ENCODE measurements at places on chromosomes 2 and 18.

- H3K27me3 ChIP-seq = no peaks in the 10 kb centered on the region
- no peaks in the 10 kb centered on the region for H3K4me1 ChIP-seq
- peaks cover 11% of the 10 kb centered on the region for H3K36me3 ChIP-seq
- no peak for DNase-seq
- no peak overlapping the region for H3K27ac ChIP-seq
Measured at GRCh38 chr18:26386002-26386401, 159.8 kb downstream of the TAF4B start.

- H3K27ac ChIP-seq = no peak overlapping the region
- H3K27me3 ChIP-seq = peaks cover 23% of the 10 kb centered on the region
- H3K4me1 ChIP-seq = peaks cover 23% of the 10 kb centered on the region
- H3K36me3 ChIP-seq = no peaks in the 10 kb centered on the region
- no peak overlapping the region for H3K4me3 ChIP-seq
Measured at GRCh38 chr2:217160103-217160743, 300.4 kb upstream of the TNP1 start.

DNA sequence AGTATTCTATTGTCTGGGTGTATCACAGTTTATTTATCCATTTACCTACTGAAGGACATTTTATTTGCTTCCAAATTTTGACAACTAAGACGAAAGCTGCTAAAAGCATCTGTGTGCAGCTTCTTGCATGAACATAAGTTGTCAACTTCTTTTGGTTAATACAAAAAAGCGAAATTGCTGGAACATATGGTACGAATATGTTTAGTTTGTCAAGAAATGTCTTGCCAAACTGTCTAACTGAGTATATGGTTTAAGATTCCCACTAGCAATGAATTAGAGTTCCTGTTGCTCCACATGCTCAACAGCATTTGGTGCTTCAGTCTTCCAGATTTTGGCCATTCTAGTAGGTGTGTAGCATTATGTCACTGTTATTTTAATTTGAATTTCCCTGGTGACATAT lies 372.3 kb upstream of the NRXN1 start:
- no peaks in the 10 kb centered on the region for H3K36me3 ChIP-seq
- DNase-seq = no peak
- H3K4me3 ChIP-seq = no peak overlapping the region
- H3K27me3 ChIP-seq = no peaks in the 10 kb centered on the region
- H3K27ac ChIP-seq = no peak overlapping the region

DNA sequence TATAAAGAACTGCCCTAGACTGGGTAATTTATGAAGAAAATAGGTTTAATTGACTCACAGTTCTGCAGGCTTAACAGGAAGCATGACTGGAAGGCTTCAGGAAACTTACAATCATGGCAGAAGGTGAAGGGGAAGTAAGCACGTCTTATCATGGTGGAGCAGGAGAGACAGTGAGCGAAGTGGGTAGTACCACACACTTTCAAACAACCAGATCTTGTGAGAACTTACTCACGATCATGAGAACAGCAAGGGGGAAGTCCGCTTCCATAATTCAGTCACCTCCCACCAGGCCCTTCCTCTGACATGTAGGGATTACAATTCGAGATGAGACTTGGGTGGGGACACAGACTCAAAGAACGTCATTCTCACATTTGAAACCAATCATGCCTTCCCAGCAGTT lies 260.1 kb upstream of the FAM98A start:
- H3K4me1 ChIP-seq = no peaks in the 10 kb centered on the region
- no peak overlapping the region for H3K27ac ChIP-seq
- H3K36me3 ChIP-seq = no peaks in the 10 kb centered on the region
- no peaks in the 10 kb centered on the region for H3K27me3 ChIP-seq
- H3K4me3 ChIP-seq = no peak overlapping the region

DNA sequence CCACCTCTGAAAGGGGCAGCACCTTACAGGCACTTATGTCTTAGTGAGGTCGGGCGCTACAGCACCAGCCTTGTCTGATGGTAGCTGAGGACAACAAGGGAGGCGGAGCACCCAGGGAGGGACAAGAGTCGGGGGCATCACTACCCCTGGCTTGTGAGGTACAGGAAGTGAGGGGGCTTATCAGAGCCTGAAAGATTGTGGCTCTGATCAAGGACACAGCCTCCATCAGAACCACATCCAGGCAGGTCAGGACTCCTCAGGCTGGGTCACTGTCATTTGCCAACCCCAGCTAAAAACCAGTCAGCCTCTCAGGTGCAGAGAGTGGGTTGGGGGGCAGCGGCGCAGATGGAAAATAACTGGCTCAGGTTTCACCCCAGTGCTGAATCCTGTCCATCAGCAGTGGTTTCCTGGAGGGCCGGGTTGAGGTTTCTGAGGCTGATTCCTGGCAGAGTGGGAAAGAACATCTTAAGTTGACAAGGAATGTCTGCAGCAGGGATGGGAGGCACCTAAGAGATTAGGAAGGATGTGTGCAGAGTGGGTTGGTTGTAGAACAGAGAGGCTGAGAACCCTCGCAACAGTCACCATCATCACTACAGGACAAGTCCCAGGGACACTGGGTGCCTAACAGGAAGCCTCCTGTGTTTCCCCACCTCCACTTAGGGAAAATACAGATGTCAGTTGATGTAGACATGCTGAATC lies 45.3 kb downstream of the FBLN7 start:
- peak overlapping the region; percentile 93 for H3K27ac ChIP-seq
- H3K4me3 ChIP-seq = peak overlapping the region; percentile 80
- H3K36me3 ChIP-seq = peaks cover 36% of the 10 kb centered on the region
- DNase-seq = no peak
- H3K27me3 ChIP-seq = no peaks in the 10 kb centered on the region

DNA sequence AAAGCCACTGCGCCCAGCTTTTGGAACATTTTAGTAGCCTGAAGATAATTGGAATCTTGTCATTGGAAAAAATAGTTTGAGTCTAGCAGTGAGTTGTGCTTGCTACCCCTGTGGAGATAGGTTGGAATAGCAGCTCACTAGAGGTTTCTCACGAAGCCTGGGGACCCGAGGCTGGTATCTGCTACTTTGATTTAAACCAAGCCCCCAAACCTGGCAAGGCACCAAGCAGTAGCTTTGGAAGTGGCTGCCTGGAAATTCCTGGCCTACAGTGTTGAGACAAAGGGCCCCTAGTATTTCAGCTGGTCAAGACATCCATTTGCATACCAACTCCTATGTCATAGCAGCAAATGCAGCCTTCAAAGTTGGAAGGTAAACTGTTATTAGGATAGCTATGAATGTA lies 42.1 kb downstream of the NOP58 start:
- no peaks in the 10 kb centered on the region for H3K27me3 ChIP-seq
- H3K4me1 ChIP-seq = peaks cover 8% of the 10 kb centered on the region
- no peak overlapping the region for H3K27ac ChIP-seq
- H3K4me3 ChIP-seq = no peak overlapping the region
- no peak for DNase-seq

DNA sequence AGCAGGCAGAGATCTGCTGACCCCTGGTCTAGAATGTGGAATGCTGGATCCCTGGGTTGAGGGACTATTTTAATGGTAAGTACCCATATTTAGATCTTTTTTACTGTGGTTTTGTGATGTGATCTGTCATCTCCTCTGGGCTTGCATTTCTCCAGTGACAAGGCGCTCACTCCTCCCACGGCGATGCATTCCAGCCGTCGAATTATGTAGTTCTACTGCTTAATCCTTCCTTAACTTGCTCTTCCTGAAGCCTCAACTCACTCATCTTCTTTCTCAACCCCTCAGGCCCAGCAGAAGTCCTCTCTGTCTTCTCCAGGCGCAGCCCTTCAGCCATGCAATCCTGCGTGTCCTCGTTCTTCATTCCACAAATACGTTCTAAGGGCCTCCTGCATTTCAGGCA lies 51.2 kb downstream of the HPCAL1 start:
- H3K4me1 ChIP-seq = peaks cover 23% of the 10 kb centered on the region
- no peaks in the 10 kb centered on the region for H3K27me3 ChIP-seq
- DNase-seq = no peak

DNA sequence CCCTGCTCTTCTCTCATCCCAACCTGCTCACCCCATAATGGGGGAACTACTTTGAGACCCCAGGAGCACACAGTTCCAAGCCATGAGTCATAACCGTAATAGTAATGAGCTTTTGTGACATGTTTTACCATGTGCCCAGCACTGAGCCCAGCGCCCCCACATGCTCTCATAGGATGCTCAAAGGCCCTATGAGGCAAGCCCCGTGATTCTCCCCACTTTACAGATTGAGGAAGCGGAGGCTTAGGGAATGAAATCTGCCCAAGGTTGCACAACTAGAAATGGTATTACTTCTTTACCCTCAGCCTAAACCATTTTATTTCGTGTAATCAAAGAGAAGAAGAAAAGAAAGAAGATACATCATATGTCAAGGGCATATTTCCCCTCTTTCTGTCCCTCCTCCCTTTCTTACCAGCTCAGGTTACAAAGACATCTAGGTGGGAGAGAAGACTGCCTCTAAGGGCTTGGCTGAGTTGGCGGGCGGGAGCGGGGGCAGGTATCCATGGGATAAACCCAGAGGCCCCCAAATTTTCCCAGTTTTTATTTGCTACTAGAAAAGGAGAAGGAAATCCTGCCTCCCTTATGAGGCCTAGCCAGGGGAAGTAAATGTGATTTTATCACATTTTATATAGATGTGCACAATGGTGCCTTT lies 24.2 kb downstream of the BCL11A start:
- H3K27me3 ChIP-seq = peaks cover 46% of the 10 kb centered on the region
- peaks cover 1% of the 10 kb centered on the region for H3K4me1 ChIP-seq
- H3K4me3 ChIP-seq = no peak overlapping the region
- no peak overlapping the region for H3K27ac ChIP-seq

- no peak for DNase-seq
- no peaks in the 10 kb centered on the region for H3K36me3 ChIP-seq
- no peak overlapping the region for H3K27ac ChIP-seq
- no peak overlapping the region for H3K4me3 ChIP-seq
Measured at GRCh38 chr18:7987284-7987976, 420.3 kb downstream of the PTPRM start.

GRCh38 chr2:32558492-32558891 lies 69.4 kb upstream of the TTC27 start:
- H3K27me3 ChIP-seq = no peaks in the 10 kb centered on the region
- H3K4me1 ChIP-seq = no peaks in the 10 kb centered on the region
- no peak for DNase-seq
- no peak overlapping the region for H3K4me3 ChIP-seq

DNA sequence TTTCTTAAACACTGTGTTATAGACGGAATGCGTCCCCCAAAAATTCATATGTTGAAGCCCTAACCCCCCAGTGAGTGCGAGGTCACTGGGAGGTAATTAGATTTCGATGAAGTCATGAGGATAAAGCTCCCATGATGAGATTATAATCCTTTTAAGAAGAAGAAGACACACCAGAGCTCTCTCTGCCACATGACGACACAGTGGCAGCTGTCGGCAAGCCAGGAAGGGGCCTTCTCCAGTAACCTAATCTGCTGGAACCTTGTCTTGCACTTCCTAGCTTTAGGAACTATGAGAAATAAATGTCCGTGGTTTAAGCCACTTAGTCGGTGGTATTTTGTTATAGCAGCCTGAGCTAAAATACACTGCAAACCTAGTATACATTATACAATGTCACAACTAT lies 12.3 kb downstream of the TMEM237 start:
- H3K27me3 ChIP-seq = no peaks in the 10 kb centered on the region
- peaks cover 49% of the 10 kb centered on the region for H3K36me3 ChIP-seq
- peaks cover 1% of the 10 kb centered on the region for H3K4me1 ChIP-seq
- no peak for DNase-seq
- H3K27ac ChIP-seq = no peak overlapping the region

GRCh38 chr2:175560521-175561169 lies 379.1 kb upstream of the ATP5MC3 start:
- H3K4me1 ChIP-seq = no peaks in the 10 kb centered on the region
- H3K4me3 ChIP-seq = no peak overlapping the region
- H3K27me3 ChIP-seq = peaks cover 3% of the 10 kb centered on the region
- H3K36me3 ChIP-seq = no peaks in the 10 kb centered on the region
- no peak for DNase-seq
- H3K27ac ChIP-seq = no peak overlapping the region

GRCh38 chr18:24031916-24032315 lies 17.4 kb downstream of the TTC39C start:
- no peaks in the 10 kb centered on the region for H3K27me3 ChIP-seq
- H3K36me3 ChIP-seq = peaks cover 20% of the 10 kb centered on the region
- H3K4me3 ChIP-seq = no peak overlapping the region
- peaks cover 32% of the 10 kb centered on the region for H3K4me1 ChIP-seq
- DNase-seq = no peak

GRCh38 chr2:239815671-239816070 lies 209.5 kb downstream of the NDUFA10 start:
- no peaks in the 10 kb centered on the region for H3K36me3 ChIP-seq
- no peaks in the 10 kb centered on the region for H3K27me3 ChIP-seq
- no peak overlapping the region for H3K4me3 ChIP-seq

DNA sequence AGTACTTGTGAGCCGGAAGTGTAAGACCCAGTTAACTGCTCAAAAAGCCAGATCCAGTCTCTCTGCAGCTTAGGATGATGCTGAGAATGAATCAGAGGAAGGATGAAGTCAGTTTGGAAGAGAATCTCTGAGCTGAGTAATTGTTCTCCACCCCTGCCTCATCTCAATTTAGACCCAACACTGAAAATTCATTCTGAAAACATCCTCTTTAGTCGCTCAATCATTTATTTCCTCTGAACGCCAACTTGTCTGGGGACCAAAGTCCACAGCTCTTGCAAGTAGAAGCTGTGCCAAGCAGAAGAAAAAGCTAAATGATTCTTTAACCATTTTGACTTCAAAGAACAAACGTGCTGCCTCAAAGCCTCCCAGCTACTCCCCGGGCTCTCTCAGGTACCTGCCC lies 177.1 kb upstream of the KLHL29 start:
- no peaks in the 10 kb centered on the region for H3K4me1 ChIP-seq
- peaks cover 4% of the 10 kb centered on the region for H3K27me3 ChIP-seq

- peaks cover 5% of the 10 kb centered on the region for H3K4me1 ChIP-seq
- H3K4me3 ChIP-seq = no peak overlapping the region
- peaks cover 52% of the 10 kb centered on the region for H3K36me3 ChIP-seq
- H3K27ac ChIP-seq = no peak overlapping the region
- H3K27me3 ChIP-seq = no peaks in the 10 kb centered on the region
Measured at GRCh38 chr2:11281186-11281585, 63.2 kb downstream of the ROCK2 start.

- H3K4me1 ChIP-seq = peaks cover 23% of the 10 kb centered on the region
- DNase-seq = no peak
- H3K4me3 ChIP-seq = no peak overlapping the region
- peaks cover 34% of the 10 kb centered on the region for H3K36me3 ChIP-seq
- no peaks in the 10 kb centered on the region for H3K27me3 ChIP-seq
Measured at GRCh38 chr2:240628507-240628807, 3.2 kb downstream of the GPR35 start.

DNA sequence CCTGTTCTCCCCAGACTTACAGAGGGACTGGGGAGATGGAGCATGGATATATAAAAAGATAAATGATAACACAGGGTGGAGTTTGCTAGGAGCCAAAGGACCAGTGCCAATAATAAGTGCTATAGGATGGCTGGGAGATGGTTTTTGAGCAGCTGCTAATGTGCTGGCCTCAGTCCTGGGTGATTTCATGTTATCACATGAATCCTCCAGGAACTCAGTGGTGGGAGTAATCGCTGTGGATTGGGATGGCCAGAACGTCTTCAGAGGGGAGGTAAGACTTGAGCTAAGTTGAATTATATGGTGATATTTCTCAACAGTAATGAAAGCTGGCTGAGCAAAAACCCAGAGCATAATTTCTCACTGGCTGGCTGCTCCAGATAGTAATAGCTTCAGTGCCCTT lies 441.4 kb downstream of the SLC4A3 start:
- no peaks in the 10 kb centered on the region for H3K36me3 ChIP-seq
- H3K4me1 ChIP-seq = no peaks in the 10 kb centered on the region
- no peak overlapping the region for H3K27ac ChIP-seq
- H3K27me3 ChIP-seq = no peaks in the 10 kb centered on the region
- DNase-seq = no peak
